HepG2 (cell line): ENCODE measurements at places on chromosomes 5 and 9. TPM values are rescaled to one million over a fixed set of nuclear protein-coding genes. Genes with fewer than 3 reads are reported as not detected.
A peak's percentile ranks its signal among the peaks of the same experiment; 100 is the strongest.

The PCDHA3 gene
- not detected in 2 replicates for total RNA-seq

The DTWD2 gene
- 6.0 and 7.9 TPM in 2 replicates for total RNA-seq

DNA sequence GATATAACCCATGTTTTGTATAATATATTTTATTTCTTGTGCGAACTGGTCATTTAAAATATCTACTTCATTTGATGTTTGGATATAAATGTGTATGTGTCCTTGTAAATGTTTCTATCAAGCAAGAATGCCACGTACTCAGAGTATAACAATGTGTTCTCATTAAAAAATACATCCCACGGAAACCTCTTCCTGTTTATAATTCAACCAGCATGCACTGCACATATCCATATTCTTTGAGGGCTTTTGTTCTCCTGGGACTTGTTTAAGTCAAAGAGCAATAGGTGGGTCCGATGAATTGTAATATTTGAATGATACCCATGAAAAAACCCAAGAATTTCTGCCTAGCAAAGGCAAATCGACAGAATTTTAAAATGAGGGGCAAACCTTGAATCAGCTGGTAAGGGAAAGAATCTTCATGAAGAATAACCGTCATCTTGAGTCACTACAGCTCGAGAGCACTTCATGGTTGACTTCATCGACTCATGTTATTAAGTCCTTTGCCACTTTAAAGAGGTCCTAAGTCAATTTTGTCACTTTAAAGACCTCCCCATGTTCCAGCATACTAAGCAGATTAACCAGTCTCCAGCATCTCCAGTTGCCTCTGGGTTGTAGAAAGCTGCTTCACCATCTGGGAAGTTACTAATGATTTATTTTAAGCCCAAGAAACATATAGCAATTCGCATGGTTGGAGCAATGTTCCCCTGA is 80.6 kb downstream of the NPR3 start:
- no peak overlapping the region for H3K4me3 ChIP-seq
- H3K36me3 ChIP-seq, result no peaks in the 10 kb centered on the region
- no peak overlapping the region for H3K27ac ChIP-seq

- no peaks in the 10 kb centered on the region for H3K27me3 ChIP-seq
- no peaks in the 10 kb centered on the region for H3K36me3 ChIP-seq
- no peaks in the 10 kb centered on the region for H3K4me1 ChIP-seq
- no peak overlapping the region for H3K4me3 ChIP-seq
- H3K27ac ChIP-seq, result no peak overlapping the region
Observed at GRCh38 chr9:74858751-74859414, 28.8 kb downstream of the TRPM6 start.

GRCh38 chr5:142726188-142726731 is 40.4 kb upstream of the FGF1 start:
- no peak overlapping the region for H3K4me3 ChIP-seq
- DNase-seq, result no peak
- no peak overlapping the region for H3K27ac ChIP-seq
- H3K4me1 ChIP-seq, result peaks cover 6% of the 10 kb centered on the region
- H3K27me3 ChIP-seq, result peaks cover 40% of the 10 kb centered on the region; the same call in 2 of the 3 replicates

The SLC1A3 gene
- not detected in 2 replicates for total RNA-seq

The ITK gene
- not detected in 2 replicates for total RNA-seq

GRCh38 chr9:85536514-85536913 is 205.2 kb downstream of the AGTPBP1 start:
- H3K4me3 ChIP-seq, result no peak overlapping the region
- H3K27me3 ChIP-seq, result no peaks in the 10 kb centered on the region
- H3K27ac ChIP-seq, result no peak overlapping the region
- H3K4me1 ChIP-seq, result no peaks in the 10 kb centered on the region

- peaks cover 49% of the 10 kb centered on the region for H3K4me1 ChIP-seq
- H3K4me3 ChIP-seq, result no peak overlapping the region
- peaks cover 3% of the 10 kb centered on the region for H3K36me3 ChIP-seq
Observed at GRCh38 chr9:6417186-6417585, 4.2 kb downstream of the UHRF2 start.

DNA sequence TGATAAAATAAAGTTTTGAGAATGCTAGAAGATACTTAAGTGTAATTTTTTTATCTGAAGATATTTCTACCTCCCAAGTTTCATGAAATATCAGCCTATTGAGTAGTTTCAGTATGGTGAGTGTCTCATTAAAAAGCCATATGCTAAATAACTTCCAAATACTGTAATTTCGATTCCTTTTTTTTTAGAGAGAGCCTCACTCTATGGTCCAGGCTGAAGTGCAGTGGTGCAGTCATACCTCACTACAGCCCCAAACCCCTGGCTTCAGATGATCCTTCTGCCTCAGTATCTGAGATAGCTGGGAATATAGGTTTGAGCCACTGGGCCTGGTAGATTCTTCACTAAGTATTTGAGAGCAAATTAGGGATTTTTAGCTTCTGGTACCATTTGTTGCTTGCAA is 24.5 kb downstream of the CDC42SE2 start:
- no peaks in the 10 kb centered on the region for H3K27me3 ChIP-seq
- H3K36me3 ChIP-seq, result no peaks in the 10 kb centered on the region; the same call in none of the 2 replicates
- no peak for DNase-seq

DNA sequence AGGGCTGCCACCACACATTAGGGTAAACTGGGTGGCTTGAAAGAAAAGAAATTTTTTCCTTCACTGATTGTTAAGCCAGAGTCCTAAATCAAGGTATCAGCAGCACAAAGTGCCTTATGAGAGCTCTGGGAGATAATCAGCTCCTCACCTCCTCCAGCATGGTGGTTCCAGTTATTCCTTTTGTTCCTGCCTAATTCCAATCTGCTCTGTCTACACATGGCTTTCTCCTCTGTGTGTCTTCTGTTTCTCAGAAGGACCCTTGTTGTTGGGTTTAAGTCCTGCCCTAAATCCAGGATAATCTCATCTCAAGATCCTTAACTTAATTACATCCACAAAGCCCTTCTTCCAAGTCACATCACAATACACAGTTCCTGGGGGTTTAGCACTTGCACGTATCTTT is 1352.0 kb upstream of the CDH9 start:
- no peaks in the 10 kb centered on the region for H3K36me3 ChIP-seq
- no peaks in the 10 kb centered on the region for H3K4me1 ChIP-seq
- no peak overlapping the region for H3K4me3 ChIP-seq

DNA sequence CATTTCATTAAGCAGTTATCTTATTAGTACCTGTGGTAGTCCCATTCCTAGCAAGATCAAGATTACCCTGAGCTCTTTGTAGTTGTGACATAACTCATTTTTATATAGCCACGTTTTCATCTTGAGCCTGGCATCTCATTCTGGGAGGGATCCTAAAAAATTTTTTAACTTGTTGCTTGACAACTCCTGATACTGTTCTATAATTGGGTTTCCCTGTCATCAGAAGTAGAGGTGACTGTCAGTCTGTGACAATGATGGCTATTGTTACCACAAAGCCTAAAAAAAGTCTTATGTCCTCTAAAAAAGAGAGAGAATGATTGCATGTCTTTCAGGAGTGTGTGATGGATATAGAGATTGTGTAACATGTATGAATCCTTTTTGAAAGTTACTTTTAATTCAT is 164.8 kb downstream of the SGCD start:
- H3K4me3 ChIP-seq, result no peak overlapping the region
- no peak for DNase-seq
- H3K4me1 ChIP-seq, result no peaks in the 10 kb centered on the region
- H3K36me3 ChIP-seq, result no peaks in the 10 kb centered on the region
- no peaks in the 10 kb centered on the region for H3K27me3 ChIP-seq

- H3K36me3 ChIP-seq, result no peaks in the 10 kb centered on the region
- peaks cover 6% of the 10 kb centered on the region; the same call in 1 of the 2 replicates for H3K4me1 ChIP-seq
- 0 out of 2 replicates have a peak, but pooled peaks cover 1% of the 10 kb centered on the region for H3K27me3 ChIP-seq
Observed at GRCh38 chr9:96057155-96057554, 181.7 kb downstream of the ERCC6L2 start.

- peak; percentile 99 for DNase-seq
- no peak overlapping the region for H3K4me3 ChIP-seq
- no peaks in the 10 kb centered on the region for H3K36me3 ChIP-seq
- peaks cover 5% of the 10 kb centered on the region; the same call in 1 of the 3 replicates for H3K27me3 ChIP-seq
- H3K27ac ChIP-seq, result peak overlapping the region; percentile 98
Observed at GRCh38 chr5:53476531-53477480, 3.6 kb upstream of the FST start.

GRCh38 chr5:139438707-139439012 is 665 bp downstream of the DNAJC18 start:
- H3K4me3 ChIP-seq, result peak overlapping the region; percentile 89
- peaks cover 15% of the 10 kb centered on the region for H3K4me1 ChIP-seq
- DNase-seq, result no peak
- no peaks in the 10 kb centered on the region for H3K36me3 ChIP-seq
- H3K27me3 ChIP-seq, result 0 out of 3 replicates have a peak, but pooled peaks cover 5% of the 10 kb centered on the region
